ENCODE measurements at places on chromosomes 7 and 10.

DNA sequence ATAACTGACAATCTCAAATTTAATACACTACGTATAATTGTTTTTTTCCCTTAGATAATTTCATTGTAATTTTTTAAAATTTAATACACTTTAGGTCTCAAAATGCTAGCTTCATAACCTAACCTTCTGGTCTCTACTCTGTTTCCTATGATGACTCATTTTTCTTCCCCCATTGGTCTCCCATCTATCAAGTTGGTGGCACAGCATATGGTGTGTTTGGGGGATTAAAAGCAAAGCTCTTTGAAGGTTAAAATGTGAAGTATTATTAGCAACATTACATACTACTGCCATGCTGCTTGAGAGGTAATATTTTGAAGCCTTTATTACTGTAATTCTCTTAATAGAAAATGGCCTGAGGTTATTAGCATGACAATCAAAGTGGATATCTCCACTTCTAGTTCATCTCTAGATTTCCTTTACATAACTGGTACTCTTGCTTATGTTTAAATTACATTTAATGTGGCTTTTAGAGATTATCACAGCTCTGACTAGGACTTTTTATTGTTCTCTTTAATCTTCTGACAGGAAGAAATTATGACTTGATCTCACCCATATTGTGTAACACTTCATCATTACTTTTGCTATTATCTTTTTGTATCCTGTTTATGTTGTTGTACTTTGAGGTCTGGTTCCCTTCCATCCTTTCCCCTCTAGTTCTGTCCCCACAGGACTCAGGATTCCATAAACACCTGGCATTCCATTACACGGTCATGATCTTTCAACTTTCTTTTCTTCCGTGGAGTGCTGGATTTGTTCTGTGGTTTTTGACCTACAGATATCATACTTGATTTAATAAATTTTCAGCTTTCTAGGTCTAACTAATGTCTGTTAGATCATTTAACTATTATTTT, 185.1 kb downstream of the SEMA3D start:
- DNase-seq, result no peak

DNA sequence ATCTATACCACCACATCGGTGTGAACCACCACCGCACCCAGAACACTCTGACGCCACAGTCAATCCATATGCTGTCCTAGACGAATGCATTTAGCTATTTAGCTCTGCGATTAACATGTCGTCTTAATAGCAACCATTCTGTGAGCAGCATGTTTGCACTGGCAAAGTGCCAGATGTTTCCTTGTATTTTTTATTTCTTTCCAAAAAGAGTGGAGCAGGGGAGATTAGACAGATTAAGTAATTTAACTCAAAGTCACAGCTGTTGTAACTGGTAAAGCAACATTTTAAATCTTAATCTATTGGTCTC, 57.0 kb upstream of the ARL4A start:
- peak; percentile 38 for DNase-seq

GRCh38 chr7:65980478-65981250, 1.3 kb downstream of the GUSB start:
- DNase-seq, result peak; percentile 50

DNA sequence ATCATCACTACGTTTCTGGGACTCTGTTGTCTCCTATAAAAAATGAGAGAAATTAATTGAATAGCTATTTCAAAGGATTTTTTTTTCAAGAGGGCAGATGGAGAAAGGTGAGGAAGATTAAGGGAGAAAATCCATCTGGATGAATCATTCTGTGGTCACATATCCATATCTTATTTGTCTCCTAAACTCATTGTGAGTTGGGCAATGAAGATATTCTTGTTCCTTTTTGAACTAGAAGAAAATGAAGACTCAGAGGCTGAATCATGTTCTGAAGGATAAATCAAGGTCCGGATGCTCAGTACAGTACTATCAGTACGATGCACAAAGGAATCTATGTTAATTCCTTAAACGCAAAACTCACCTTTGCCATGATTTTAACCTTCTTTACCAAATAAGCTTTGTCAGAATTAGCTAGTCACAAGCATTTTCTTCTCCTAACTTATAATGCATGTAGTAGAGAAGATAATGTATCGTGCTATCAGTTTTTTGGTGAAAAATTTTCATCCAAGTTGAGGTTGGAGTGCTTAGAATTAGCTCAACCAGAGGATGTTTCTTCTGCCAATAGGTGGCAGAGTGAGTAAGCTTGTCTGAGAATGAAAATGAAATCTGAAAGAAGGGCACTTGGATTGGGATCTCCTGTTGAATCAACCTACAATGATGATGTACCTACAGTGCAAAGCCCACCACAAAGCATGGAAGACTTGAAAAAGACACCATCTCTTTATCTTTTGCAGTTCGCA, 446.9 kb downstream of the KIF20B start:
- peak; percentile 48 for DNase-seq

- no peak for DNase-seq
Measured at GRCh38 chr7:120398284-120399000, 125.5 kb downstream of the KCND2 start.

DNA sequence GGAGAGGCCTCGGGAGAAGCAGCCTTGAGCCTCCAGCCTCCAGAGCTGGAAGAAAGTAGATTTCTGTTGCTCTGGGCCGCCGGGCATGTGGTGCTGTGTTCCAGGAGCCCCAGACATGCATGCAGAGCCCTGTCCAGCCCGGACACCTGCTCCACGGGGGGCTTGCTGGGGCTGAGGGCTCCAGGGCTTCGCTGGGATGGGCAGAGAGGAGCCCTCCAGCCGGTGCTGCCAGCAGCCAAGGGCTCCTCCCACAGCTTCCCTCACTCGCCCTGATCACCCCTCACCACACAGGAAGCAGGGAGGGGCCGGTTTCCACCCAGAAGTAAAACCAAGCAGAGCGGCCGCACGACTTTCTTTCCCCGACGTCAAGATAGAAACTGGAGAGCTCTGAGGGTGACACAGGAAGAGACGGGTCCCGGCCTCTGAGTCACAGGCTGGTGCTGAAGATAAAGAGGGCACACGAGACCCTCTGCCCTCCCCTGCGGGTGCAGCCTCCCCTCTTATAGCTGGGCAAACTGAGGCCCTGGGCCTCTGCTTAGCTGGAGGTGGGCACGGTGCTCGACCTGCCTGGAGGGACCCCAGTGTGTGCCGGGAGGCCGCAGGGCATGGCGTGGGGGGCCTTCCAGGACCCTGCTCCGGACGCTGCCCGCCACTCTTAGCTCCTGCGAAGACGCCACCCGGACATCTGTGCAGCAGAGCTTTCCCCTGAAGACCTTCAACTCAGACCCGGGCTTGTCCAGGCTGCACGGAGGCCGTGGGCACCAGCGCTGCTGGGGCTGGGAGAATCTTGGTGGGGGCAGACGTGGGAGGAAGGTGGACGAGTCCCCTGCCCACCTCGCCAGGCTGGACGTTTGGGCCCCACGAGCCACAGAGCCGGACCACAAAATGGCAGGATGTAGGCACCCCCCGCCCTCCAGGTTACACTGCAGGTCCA, 31.1 kb downstream of the ADAP1 start:
- DNase-seq, result no peak

DNA sequence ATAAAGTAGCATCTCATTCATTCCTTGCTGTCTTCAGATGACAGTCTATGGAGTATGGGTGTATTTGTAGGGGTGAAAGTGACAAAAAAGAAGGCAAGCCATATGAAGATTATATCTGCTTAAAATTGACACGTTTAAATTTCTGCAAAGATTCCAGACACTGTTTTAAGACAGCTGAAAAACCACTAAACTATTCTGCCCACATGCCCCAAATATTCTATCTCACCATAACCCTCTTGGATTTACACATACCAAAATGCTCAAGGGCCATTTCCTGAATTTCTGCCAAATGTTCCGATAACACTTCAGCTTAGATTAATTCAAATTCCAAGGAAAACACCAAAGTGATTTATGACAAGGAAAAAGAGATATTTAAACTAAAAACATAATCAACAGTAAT, 99.9 kb upstream of the IL6 start:
- DNase-seq, result peak; percentile 38

DNA sequence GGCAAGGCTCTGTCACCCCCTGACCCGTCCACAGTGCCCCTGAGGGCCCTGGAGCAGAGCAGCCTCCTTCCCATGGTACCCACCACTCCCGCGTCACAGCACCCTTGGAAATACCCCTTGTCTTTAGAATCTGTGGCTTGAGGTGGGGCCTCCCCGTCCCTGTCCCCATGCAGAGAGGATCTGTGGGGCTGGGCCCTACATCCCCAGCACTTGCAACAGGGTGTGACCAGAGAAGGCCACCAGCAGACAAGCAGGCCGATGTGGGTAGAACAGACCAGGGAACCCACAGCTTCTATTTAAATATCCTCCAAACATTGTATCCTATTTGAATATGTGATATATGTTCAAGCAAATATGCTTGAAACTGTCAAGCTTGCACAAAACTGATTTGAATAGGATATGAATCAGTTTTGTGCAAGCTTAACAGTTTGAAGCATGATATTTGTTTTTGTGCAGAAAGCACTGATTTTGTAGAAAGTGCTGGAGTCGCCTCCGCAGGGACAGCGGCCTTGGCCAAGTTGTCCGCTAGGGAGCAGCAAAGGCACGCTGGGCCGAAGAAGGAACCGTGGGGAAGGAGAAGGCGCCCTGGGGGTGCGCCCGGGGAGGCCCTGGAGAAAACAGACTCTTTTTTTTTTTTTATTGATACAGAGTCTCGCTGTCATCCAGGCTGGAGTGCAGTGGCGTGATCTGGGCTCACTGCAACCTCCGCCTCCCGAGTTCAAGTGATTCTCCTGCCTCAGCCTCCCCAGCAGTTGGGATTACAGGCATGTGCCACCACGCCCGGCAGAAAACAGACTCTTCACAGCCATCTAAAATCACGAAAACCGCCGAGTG, 2.2 kb downstream of the CFAP46 start:
- DNase-seq, result peak; percentile 68

DNA sequence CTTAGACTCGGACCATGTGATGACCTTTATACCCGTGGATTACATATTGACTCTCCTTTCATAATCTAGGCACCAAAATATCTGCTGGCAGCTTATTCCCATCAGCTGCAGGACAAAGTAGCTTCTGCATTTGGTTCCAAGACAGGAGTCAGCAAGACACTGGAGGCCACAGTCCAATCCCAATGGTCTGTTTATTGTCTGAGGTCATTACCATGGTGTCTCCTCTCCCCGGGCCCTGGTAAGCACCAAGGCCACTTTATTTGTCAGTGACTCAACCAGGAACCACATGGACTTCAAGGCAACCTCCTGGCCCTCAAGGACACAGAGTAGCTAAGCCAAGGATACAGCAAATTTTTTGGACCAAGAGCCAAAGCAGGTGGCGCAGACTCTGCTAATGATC, 36.1 kb downstream of the KCNMA1 start:
- DNase-seq, result no peak

- DNase-seq, result no peak
Measured at GRCh38 chr10:84200537-84201243, 6.4 kb downstream of the CDHR1 start.

- no peak for DNase-seq
Measured at GRCh38 chr7:154578336-154578735, 424.6 kb downstream of the PAXIP1 start.

GRCh38 chr10:119687192-119688032, 36.2 kb downstream of the BAG3 start:
- DNase-seq, result peak; percentile 62

- peak; percentile 24 for DNase-seq
Measured at GRCh38 chr7:111384065-111384891, 178.0 kb downstream of the IMMP2L start.

DNA sequence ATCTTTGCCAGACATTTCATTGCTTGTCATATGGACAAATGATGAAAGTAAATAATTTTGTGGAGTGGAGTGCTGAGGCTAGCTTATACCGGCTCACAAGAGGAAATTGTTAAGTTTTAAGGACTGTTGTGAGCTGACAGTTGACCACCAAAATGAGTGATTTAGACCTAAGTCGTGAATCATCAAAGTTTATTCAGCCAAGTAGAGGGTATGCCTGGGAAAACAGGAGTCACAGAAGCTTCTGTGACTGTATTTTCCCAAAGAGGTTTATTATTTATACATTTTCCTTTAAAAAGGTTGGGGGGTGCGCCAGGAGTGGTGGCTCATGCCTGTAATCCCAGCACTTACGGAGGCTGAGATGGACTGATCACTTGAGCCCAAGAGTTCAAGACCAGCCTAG, 21.8 kb downstream of the MRPS24 start:
- no peak for DNase-seq

DNA sequence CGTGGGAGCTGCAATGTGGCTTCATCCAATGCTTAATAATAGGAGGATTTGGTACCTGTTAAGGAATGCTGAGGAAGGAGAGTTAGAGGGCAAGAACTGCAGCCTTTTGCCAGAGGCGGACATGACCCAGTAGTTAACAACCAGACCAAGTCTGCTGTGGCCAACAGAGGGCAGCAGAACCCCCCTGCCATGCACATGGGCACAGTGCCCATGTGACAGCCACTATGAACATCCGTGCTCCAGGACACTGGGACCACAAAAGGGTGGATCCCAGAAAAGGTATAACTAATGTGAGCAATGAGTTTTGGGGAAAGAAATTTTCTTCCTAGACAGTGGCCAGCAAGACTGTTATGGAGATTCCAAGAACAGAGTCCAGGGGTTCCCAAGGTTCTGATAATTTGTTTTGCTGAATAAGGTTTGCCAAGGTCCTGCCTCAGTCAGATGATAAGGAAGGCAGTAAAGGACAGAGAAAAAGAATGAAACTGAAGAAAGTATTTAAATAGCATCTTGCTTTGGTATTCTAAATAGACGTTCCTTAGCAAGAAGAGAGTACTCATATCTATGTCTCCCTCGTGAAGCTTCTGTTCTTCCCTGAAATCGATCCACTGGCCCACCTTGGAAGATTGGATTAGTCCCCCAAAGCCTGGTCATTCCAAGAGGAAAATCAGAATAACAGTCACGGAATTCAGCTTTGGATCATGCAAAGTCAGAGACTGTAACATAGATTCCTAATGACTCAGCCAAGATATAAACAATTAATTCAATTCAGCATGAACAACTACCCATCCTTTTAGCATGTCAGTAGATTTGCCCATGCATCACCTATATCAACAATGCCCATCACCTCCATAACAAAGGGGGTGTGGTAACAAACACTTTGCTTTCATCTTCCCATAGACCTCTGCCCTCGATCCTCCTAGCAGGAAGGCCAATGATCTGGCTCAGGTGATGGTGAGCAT, 56.0 kb downstream of the LGI1 start:
- peak; percentile 67 for DNase-seq

GRCh38 chr7:28700096-28700495, 258.0 kb downstream of the TRIL start:
- DNase-seq, result no peak

DNA sequence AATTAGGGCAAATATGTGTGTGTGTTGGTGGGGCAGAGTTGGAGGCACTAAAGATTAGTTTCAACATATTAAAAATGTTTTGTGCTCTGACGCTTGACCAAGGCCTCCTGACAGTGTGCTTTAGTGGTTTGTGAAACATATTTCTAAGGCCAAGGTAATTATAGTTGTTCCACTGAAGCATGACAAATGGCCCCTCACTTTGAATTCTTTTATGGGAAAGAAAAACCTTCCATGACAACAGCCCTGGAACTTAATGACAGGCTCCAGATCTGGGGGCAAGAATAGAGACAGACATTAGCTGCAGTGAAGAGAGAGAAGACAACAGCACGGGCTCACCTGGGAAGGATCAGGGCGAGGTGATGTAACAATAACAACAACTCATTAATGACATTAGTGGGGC, 155.8 kb downstream of the CHN2 start:
- no peak for DNase-seq

GRCh38 chr7:107661081-107661864, 645 bp downstream of the SLC26A4 start:
- DNase-seq, result peak; percentile 79
